ENCODE measurements at places on chromosomes 4 and X.

GRCh38 chrX:57379296-57379695 is 92.8 kb downstream of the FAAH2 start:
- no peak overlapping the region for H3K4me3 ChIP-seq
- H3K36me3 ChIP-seq = no peaks in the 10 kb centered on the region
- no peak for DNase-seq
- no peaks in the 10 kb centered on the region for H3K27me3 ChIP-seq
- H3K27ac ChIP-seq = no peak overlapping the region
- no peaks in the 10 kb centered on the region for H3K4me1 ChIP-seq

GRCh38 chrX:48939524-48940228 is 17.7 kb downstream of the OTUD5 start:
- H3K36me3 ChIP-seq = peaks cover under 1% of the 10 kb centered on the region
- DNase-seq = peak; percentile 31
- no peaks in the 10 kb centered on the region for H3K27me3 ChIP-seq

DNA sequence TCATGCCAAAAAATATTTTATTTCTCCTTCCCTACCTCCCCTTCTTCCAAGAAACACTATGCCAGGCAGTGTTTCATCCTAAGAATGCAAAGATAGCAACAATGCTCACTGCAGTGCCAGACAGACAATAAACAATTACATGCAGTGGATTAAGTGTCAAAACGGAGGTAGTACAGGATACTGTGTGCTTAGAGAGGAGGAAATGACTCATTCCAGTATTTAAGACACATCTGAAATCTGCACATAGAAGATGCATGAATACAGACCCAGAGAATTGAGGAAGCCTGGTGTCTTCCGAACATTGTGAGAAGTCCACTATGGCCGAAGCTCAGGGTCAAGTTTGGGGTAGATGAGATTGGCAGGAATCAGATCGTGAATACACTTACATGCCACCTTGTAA is 326.4 kb downstream of the PPP3CA start:
- H3K4me1 ChIP-seq = peaks cover 5% of the 10 kb centered on the region
- peaks cover 7% of the 10 kb centered on the region for H3K36me3 ChIP-seq
- peak; percentile 25 for DNase-seq
- no peak overlapping the region for H3K27ac ChIP-seq
- H3K27me3 ChIP-seq = no peaks in the 10 kb centered on the region

- H3K36me3 ChIP-seq = peaks cover 39% of the 10 kb centered on the region
- H3K27ac ChIP-seq = no peak overlapping the region
- no peak for DNase-seq
- H3K4me1 ChIP-seq = peaks cover 7% of the 10 kb centered on the region
- no peaks in the 10 kb centered on the region for H3K27me3 ChIP-seq
These were observed 9.1 kb upstream of the CFP start for GRCh38 chrX:47638816-47639215.

GRCh38 chr4:164081801-164082200 is 587.3 kb downstream of the TMA16 start:
- no peaks in the 10 kb centered on the region for H3K36me3 ChIP-seq
- no peaks in the 10 kb centered on the region for H3K27me3 ChIP-seq
- H3K4me1 ChIP-seq = no peaks in the 10 kb centered on the region
- H3K4me3 ChIP-seq = no peak overlapping the region
- DNase-seq = no peak

- H3K27ac ChIP-seq = no peak overlapping the region
- no peak overlapping the region for H3K4me3 ChIP-seq
- H3K4me1 ChIP-seq = peaks cover 12% of the 10 kb centered on the region
- no peak for DNase-seq
These were observed 6.6 kb downstream of the NKX1-1 start for GRCh38 chr4:1399508-1400190.

DNA sequence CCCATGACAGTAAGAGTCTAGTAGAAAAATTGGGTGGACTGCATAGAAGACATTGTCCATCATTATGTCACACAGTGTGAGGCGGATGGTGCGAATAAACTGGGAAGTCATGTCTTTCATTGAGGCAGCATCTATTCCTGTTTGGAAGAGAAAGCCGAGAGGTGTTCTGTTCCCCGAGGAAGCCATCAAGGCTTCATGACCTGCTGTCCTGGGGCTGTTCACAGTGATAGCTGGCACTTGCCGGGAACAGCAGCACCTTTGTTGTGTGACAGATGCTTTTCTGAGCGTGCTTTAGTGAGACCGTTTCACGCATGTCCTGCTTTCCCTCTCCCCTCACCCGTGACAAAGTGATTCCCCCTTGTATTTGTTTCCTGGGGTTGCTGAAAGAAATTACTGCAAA is 20.3 kb downstream of the RGS12 start:
- peaks cover 2% of the 10 kb centered on the region for H3K36me3 ChIP-seq
- no peak overlapping the region for H3K27ac ChIP-seq
- no peak overlapping the region for H3K4me3 ChIP-seq

DNA sequence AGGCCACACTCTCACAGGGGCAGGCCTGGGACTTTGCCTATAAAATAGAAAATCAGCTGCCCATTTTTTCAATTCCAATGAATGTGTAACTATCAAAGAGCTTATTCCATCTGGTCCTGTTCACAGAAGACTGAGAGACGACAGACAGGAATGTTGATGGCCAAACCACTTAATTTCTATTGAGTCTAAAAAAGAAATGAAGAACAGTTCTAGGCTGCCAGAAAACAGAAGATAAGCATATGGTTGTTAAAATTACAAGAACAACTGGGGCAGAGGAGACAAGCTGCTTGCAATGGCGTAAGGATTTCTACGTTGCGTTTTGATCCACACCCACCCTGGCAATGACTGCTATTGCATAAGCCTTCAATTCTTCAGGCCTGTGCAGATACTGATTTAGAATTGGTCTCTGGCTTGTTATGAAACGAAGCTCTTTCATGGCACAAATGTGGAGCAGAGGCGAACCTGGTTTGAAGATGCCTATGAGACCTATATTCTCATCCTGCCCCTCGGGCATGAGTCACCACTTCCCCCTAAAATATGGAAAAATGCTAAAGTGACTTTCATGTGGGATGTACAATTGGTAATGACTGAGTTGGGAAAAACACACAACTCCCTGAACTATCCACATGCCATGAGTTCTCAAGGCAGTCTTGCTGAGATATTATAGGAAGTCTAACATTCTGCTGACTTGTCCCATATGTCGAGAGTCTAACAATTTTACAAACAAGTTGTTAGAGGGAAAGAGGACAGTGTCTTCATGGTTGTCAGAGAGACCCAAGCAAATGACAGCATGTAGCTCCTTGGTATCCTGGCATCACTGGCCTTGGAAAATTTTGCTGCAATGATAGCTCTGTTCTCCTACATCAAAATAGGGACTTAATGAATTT is 37.9 kb upstream of the SORBS2 start:
- H3K36me3 ChIP-seq = no peaks in the 10 kb centered on the region
- no peaks in the 10 kb centered on the region for H3K27me3 ChIP-seq
- no peak overlapping the region for H3K4me3 ChIP-seq
- H3K27ac ChIP-seq = no peak overlapping the region
- H3K4me1 ChIP-seq = no peaks in the 10 kb centered on the region

DNA sequence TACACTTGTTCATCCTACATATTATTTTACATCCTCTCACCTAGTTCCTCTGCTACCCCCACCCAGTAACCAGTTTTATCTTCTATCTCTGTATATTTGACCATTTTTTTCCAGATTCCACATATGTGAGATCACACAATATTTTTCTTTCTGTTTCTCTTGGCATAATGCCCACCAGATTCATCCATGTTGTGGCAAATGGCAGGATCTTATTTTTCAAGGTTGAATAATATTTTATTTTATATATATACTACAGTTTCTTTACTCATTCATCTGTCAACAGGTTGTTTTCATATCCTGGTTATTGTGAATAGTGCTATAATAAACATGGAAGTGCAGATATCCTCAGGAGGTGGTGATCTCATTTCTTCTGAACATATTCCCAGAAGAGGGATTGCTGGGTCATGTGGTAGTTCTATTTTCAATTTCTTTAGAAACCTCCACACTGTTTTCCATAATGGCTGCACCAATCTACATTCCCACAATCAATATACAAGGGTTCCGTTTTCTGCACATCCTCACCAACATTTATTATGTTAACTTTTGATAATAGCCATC is 48.2 kb downstream of the THAP9 start:
- H3K27me3 ChIP-seq = no peaks in the 10 kb centered on the region
- no peak for DNase-seq
- H3K4me1 ChIP-seq = no peaks in the 10 kb centered on the region
- no peak overlapping the region for H3K27ac ChIP-seq

GRCh38 chr4:75916091-75916661 is 13.9 kb upstream of the PPEF2 start:
- H3K36me3 ChIP-seq = peaks cover 3% of the 10 kb centered on the region
- H3K4me1 ChIP-seq = no peaks in the 10 kb centered on the region
- no peak overlapping the region for H3K4me3 ChIP-seq

GRCh38 chr4:74805601-74806000 is 11.3 kb upstream of the BTC start:
- no peak overlapping the region for H3K4me3 ChIP-seq
- H3K36me3 ChIP-seq = no peaks in the 10 kb centered on the region
- H3K27me3 ChIP-seq = peaks cover 5% of the 10 kb centered on the region
- no peak overlapping the region for H3K27ac ChIP-seq
- H3K4me1 ChIP-seq = no peaks in the 10 kb centered on the region

DNA sequence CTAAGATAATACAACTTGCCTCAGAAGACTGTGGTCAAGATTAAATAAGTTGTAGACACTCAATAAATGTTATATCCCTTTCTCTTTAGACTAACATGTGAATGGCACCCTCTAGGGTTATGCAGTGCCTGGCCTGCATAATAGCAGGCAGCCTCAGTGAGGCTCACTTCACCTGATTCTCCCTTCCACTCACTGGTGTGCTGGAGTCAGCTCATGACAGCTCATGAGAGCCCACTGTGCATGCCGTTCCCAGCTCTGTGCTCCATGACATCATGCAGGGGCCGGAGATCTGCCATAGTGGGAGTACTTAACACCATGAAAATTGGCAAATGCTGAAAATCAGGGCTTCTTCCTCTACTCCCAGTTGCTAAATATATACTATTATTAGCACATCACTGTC is 64.5 kb downstream of the TEC start:
- peaks cover 18% of the 10 kb centered on the region for H3K36me3 ChIP-seq
- no peaks in the 10 kb centered on the region for H3K27me3 ChIP-seq
- DNase-seq = no peak
- H3K27ac ChIP-seq = peak overlapping the region; percentile 78

DNA sequence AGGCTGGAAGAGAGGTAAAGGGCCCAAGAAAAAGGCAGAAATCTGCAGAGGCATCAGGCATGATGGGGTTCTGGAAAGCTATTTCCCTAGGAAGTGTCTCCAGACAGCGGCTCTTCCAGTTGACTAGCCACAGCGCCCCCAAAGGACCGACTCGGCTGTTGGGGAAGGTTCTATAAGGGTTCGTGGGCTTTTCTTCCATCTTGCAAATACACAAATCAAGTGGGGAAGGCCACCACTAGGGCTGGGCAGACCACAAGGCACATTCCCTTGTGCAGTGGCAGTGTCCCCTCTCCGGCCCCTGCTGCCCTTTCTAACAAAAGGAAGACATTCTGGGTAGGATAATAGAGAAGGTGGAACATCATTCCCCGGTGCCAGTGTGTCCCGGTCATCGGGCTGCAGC is 18.2 kb downstream of the BCOR start:
- H3K4me3 ChIP-seq = no peak overlapping the region
- DNase-seq = no peak
- no peak overlapping the region for H3K27ac ChIP-seq
- H3K4me1 ChIP-seq = peaks cover 32% of the 10 kb centered on the region

GRCh38 chr4:129232589-129233337 is 136.8 kb downstream of the C4orf33 start:
- H3K27me3 ChIP-seq = no peaks in the 10 kb centered on the region
- no peak overlapping the region for H3K4me3 ChIP-seq
- no peaks in the 10 kb centered on the region for H3K36me3 ChIP-seq
- no peaks in the 10 kb centered on the region for H3K4me1 ChIP-seq

DNA sequence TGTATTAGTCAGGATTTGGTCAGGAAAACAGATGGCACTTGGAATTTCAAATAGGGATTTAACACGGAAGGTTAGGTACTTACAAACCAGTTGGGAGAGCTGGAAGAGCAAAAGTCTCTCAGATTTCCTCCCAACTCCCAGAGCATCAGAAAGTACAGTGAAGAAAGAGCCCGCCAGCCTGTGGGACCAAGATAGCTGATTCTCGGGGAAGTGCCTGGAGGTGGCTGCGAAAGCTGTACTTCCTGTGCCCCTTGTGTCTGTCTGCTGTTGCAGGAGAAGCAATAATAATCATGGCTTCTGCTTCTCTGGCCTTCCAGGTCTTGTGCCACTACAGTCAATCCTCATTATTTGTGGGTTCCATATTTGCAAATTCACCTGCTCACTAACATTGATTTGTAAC is 221.0 kb upstream of the BCOR start:
- no peaks in the 10 kb centered on the region for H3K36me3 ChIP-seq
- no peak overlapping the region for H3K4me3 ChIP-seq
- DNase-seq = no peak
- H3K27me3 ChIP-seq = no peaks in the 10 kb centered on the region

All from common myeloid progenitor, CD34-positive (primary cell).